ENCODE measurements at places on chromosomes 7 and 10.

- DNase-seq, result no peak
These were observed 89.8 kb downstream of the RAB11FIP2 start for GRCh38 chr10:117956972-117957371.

DNA sequence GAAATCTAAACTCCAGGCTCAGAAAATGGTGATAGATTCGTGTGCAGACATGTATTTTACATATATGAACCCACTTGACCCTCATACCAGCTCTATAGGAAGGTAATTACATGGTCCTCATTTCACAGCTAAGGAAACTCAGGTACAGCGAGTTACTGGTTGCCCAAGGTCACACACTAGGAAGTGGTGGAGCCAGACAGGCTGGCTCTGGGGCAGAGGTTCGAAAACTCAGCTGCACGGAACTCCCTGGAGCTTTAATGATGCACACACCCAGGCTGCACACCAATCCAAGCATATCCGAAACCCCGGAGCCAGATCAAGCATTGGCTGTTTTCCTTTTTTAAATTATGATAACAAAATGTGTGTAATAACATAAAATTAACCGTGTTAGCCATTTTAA is 172.4 kb downstream of the COBL start:
- DNase-seq, result no peak

- DNase-seq, result no peak
These were observed 449.0 kb downstream of the ETV1 start for GRCh38 chr7:13540429-13540828.

DNA sequence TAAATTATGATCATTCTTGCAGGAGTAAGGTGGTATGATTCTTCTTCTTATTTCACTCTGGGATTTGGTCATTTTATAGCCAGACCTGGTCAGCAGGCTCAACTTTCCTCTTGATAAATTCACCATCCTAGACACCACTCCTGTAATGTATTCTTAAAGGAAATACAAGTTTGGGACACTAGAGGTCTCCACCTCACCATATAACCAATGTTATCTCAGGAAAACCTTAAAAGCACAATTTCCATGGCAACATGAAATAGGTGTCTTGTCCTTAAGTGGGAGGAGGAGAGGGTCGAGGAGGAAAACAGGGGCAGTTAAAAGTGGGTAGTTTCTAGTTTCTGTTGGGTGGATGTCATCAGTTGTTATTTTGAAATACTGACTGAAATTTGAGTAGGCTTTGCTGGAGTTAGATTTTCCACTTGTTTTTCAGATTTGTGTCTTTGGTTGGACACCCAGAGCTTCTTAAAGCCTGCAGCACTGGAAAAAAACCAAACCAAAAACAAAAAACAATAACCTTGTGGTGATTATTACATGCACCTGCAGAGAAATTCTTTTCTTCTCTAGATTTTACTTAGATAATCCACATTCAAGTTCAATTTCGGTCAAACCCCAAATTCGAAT is 163.1 kb downstream of the PRKCQ start:
- DNase-seq, result peak; percentile 39

- DNase-seq, result no peak
These were observed 94.0 kb downstream of the CPED1 start for GRCh38 chr7:121082400-121083101.

GRCh38 chr10:30000802-30001571 is 58.4 kb downstream of the JCAD start:
- no peak for DNase-seq

DNA sequence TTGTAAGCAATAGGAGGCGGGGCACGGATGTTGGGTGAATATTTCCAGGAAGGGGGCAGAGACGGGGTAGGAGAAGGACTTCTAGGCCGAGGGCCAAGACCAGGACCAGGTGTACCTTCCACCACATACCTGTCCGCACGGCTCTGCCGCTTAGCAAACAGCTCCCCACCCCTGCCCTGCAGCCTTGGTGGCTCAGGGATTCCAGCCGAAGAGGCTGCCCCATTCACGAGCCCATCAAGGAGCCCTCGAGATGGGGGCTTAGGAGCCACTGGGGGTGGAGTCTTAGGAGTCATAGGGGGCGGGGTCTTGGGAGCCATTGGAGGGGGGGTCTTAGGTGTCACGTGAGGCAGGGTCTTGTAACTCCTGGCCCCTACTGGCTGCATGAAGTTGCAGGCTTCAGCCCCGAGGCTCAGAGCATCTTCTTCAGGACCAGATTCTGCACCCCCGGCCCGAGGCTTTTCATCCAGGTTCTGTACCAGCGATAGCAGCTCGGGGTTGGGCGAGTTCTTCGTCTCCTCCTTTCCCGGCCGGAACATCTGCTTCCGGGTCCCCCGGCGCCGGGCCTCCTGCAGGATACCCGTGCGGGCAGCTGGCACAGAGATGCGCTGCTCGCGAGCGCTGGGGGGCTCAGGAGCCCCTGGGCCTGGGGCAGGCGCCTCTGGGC is 6.1 kb upstream of the MYOZ1 start:
- no peak for DNase-seq

DNA sequence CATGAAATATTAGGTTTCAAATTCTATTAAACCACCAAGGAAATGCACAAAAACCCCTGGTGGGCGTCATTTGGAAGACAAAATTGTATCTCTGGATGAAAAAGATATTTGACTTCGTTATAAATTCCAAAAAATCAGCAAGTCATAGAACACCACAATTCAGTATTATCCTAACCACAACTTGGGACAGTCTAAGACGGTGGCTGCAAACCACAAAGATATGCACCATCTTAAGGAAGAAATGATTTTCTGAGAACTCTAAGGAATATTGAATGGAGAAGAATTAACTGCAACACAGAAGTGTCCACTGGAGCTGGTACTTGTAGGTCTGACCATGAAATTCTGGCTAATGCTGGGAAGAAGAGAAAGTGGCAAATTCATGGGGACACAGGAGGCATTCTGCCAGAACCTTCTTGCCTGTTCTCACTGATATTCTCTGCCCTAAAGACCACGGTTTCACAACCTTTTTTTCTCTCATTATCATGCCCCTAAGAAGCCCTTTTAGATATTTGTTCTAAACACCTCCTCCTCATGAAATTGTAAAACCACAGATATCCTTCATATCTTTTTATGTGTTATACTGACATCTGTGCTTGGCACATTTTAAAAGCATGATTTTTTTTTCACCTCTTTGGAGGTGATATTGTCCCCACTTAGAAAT is 92.9 kb downstream of the SFMBT2 start:
- DNase-seq, result no peak

GRCh38 chr7:80253653-80254052 is 119.0 kb downstream of the GNAI1 start:
- no peak for DNase-seq

GRCh38 chr10:132575320-132576201 is 38.0 kb downstream of the INPP5A start:
- no peak for DNase-seq

All from effector memory CD8-positive, alpha-beta T cell (primary cell).